ENCODE measurements at places on chromosomes 3 and 15. TPM values are rescaled to one million over a fixed set of nuclear protein-coding genes. Genes with fewer than 3 reads are reported as not detected.

GRCh38 chr15:101047301-101047781, 128.2 kb downstream of the LRRK1 start:
- peak; percentile 2 for DNase-seq

The SEMA3B gene
- total RNA-seq, result 21.1 TPM

GRCh38 chr3:132230156-132231000, 86.8 kb upstream of the ACP3 start:
- no peak for DNase-seq

DNA sequence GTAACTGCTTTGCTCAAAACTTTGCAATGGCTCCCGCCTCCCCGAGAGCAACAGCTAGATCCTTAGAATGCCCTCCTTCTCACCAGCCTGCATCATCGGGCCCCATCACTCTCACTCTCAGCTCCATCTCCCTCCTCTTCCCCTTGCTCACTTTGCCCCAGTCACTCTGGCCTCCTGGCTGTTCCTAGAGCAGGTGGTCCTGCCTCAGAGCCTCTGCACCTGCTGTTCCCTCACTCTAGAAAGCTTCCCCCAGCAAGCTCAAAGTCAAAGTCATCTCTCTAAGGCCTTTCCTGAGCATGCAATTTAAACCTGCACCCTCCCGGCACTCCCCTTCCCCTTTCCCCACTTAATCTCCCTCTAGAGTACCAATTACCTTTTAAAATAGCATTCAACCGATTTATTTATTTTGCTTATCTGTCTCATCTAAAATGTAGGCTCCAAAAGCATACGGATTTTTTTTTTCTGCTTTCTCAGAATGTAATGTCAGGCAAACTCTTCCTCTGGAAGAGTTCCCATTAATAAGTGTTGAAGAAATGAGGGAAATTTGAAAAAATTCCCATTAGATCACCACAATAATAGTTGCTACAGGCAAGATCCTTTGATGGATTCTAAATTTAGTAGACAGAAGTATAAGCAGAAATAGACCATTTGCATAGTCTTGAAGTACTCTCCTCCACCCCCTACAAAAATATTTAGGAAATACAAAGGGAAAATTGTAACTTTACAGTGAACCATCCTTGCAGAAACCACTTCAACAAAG, 15.9 kb upstream of the HES1 start:
- no peak for DNase-seq

- DNase-seq, result no peak
These were observed 24.1 kb downstream of the SLC24A5 start for GRCh38 chr15:48144889-48145288.

The ZNF80 gene
- 0.10 TPM for total RNA-seq

- DNase-seq, result peak; percentile 78
These were observed 1.8 kb downstream of the RCCD1 start for GRCh38 chr15:90956274-90957030.

The SLC22A13 gene
- 0.49 TPM for total RNA-seq

DNA sequence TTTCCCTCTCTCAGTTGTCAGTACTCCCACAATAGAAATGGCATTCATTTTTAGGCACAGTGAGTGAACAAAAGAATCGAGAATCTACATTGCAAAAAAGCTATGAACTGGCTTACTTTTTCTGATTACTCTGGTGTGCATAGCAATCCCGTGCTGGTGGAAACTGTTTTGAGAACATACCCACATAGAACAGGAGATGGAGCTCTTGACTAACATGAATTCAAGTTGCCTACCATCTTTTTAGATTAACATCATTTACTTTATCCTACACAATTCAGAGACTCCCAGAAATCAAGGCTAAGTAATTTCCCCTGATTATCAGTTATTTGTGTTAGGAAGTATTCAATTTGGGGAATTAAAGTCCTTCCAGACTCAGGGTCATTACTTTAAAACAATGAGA, 326.6 kb downstream of the ARPP21 start:
- DNase-seq, result no peak

The PDIA3 gene
- total RNA-seq, result 241 TPM

The CACNA2D2 gene
- 3.7 TPM for total RNA-seq

The MAP6D1 gene
- 2.8 TPM for total RNA-seq

GRCh38 chr3:149934524-149934923, 36.2 kb downstream of the PFN2 start:
- DNase-seq, result no peak

DNA sequence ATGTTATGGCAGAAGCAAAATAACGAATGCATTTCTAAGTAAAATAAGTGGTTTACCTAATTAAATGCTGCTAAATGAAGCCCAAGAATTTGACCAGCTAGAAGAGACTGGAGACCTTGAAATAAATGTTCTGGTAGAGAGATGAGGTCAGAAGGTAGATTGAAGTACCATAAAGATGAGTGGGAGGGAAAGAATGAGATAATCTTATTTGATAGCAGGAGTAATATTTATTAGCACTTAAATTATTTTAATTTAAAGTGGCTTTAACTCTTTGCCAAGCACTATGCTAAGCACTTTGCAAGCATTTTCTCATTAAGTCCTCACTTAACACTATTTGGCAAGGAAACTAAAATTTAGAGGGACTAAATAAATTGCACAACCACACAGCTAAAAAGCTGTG, 314.9 kb upstream of the CCDC54 start:
- no peak for DNase-seq

The CELF6 gene
- 1.2 TPM for total RNA-seq

DNA sequence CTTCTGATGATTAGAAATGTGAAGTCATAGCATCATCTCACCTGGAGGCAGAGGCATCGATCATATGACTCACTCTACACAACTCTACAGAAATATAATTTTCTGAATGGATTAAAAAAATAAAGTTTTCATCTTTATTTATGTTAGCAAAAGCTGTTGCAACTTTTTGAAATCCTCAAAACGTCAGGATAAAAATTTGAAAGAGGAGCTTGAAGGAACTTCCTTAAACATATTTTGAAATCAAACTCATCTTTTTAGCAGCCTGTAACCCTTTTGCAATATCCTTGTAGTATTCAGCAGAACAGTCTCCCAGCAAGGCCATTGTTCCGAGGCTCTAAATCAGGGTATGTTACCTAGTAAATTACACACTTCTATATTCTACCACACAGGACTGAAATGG, 985.4 kb downstream of the PLOD2 start:
- DNase-seq, result no peak

The CXCR6 gene
- total RNA-seq, result 0.26 TPM

GRCh38 chr3:143840636-143841035, 7.6 kb downstream of the SLC9A9 start:
- no peak for DNase-seq

DNA sequence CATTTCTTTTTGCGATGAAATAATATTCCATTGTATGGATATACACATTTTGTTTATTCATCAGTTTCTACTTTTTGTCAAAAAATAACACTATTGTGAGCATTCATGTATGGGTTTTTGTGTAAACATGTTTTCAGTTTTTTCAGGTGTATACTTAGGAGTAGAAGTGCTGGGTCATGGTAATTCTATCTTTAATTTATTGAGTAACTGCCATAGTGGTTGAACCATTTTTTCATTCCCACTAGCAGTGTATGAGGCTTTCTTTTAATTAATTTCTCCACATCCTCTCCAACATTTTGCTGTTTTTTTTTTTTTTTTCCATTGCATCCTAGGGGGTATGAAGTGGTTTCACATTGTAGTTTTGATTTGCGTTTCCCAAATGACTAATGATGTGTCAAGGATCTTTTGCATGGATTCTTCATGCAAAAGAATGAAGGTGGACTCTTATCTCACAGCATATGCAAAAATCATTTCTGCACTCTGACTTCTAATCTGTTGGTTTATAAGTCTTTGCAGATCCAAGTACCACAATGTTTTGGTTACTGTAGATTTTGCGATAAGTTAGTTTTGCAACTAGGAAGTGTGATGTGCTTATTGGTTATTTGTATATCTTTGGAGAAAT, 12.6 kb downstream of the ATP2C1 start:
- DNase-seq, result no peak

DNA sequence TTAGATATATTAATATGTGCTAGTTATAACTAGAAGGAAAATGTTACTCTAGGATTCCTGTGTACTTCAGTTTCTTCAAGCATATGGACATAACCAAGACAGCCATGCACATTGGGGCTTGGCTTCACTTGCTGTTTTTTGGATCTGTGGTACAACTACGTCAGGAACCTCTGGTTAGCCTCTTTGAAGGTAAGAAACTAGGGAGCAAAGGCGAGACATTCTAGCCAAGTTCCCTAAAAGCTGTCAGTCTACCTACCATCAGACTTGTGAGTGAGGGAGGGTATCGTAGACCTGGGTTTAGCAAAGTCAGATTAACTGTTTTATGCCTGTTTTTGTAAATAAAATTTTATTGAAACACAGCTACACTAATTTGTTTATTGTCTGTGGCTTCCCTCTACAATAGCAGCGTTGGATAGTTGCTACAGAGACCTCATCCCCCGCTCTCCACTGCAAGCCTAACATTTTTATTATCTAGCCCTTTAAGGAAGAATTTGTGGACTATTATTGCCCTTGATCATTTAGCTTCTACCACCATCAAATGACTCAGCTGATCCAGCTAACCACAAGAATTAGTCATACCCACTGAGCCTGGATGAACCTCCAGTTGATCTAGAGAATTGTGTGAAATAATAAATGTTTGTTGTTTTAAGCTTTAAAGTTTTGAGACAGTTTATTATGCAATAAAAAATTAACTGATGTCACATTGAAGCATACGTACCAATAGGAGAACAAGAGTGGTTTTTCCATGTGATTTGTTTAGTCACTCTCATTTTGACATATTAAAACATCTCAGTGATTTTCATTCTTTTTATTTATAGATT, 58.1 kb downstream of the RSRC1 start:
- no peak for DNase-seq

The CASR gene
- total RNA-seq, result not detected

DNA sequence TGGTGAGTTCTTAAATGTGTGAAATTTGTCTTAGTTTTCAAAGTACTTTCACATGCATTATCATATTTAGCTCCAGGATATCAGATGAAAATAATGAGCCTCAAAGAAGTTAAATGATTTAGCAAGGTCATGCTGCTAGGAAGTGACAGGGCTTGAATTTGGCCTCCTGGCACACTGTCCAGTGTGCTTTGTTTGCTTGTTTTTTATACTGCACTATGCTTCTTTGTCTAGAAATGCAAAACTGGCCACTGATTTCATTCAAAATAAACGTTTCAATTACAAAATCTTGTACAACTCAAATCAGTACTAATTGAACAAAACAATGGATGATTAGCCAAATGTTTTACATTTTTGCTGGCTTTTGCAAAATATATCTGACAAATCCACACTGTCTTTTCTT, 583.3 kb upstream of the CBLB start:
- no peak for DNase-seq

GRCh38 chr15:80058851-80059785, at the start of gene ZFAND6:
ZFAND6 (plus strand) TSS chr15:80059676; CDS start chr15:80120345, 60,669 bp downstream.
- peak; percentile 95 for DNase-seq

DNA sequence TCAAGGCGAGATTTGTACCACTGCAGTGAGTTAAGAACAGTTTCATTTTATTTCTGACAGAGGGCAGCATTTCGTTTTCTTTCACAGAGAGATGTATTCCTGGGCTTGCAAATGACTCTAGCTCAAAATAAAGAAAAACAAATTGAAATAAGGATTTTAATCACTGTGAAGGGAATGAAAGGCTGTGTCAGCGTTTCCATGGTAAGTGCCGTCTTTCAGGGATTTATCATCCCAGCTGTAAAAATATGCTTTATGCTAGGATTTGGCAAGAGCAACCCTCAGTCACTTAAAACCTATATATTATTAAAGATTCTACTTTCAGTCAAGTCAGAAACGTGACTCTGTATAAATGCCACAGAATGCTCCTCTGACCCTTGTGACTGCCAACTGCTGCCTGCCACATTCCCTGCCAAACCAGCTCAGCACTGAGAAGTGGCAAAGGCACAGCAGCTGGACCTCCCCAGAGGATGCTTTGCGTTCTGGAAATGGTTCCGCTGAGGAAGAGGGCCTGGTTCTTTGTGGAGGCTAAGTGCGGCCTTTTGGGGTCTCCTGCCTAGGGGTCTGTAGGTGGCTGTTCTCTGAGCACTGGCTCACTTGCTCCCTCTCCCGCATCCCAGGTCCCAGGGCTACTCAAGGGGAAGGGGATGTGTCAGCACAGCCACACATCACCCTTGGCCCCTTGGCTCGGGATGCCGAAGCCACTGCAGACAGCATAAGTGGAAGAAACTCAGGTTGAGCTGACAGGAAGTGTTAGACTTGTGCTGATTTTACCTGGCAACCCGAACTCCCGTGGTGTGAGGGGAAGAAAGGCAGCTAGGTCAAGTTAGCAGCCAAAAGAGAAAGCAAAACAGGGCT, 56.6 kb upstream of the POMGNT2 start:
- DNase-seq, result no peak

DNA sequence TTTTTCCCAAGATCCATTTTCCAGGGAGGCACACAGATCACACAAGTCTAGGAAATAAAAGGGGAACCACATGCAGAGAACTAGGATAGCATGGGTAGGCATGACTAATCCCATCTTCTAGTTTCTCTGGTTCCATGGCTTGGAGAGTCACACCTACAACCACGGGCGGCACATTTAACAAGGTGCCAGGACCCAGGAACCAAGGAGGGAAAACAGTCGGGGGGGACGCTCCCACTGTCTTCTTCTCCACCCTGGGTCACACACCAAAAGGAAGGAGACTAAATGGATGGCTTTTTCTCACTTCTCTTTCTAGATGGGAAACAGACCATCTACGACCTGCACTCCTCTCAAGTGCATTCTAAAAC, 4.6 kb upstream of the SMCO1 start:
- no peak for DNase-seq

The ONECUT1 gene
- not detected for total RNA-seq

The KNG1 gene
- not detected for total RNA-seq

GRCh38 chr3:64808061-64808460, 120.3 kb upstream of the ADAMTS9 start:
- DNase-seq, result no peak

GRCh38 chr3:72582211-72582878, 265.9 kb downstream of the SHQ1 start:
- no peak for DNase-seq

GRCh38 chr3:170523248-170523647, 62.6 kb downstream of the SLC7A14 start:
- no peak for DNase-seq

The WNT5A gene
- total RNA-seq, result 2.9 TPM

GRCh38 chr3:76873532-76874242, 166.2 kb upstream of the ROBO2 start:
- DNase-seq, result no peak

GRCh38 chr3:179558742-179559364, 3.9 kb upstream of the ACTL6A start:
- peak; percentile 39 for DNase-seq

- DNase-seq, result no peak
These were observed 53.6 kb downstream of the FEZF2 start for GRCh38 chr3:62319570-62320243.

GRCh38 chr15:58147171-58147611, 9.0 kb downstream of the AQP9 start:
- DNase-seq, result no peak

The NME9 gene
- not detected for total RNA-seq

GRCh38 chr3:52092271-52092660, 35.9 kb upstream of the DUSP7 start:
- no peak for DNase-seq

The CD200R1 gene
- total RNA-seq, result 0.57 TPM

Measured in heart right ventricle (tissue), 16 donors.